ENCODE measurements at places on chromosomes 5 and 9. TPM values are rescaled to one million over a fixed set of nuclear protein-coding genes. Genes with fewer than 3 reads are reported as not detected.
A peak's percentile ranks its signal among the peaks of the same experiment; 100 is the strongest.

GRCh38 chr9:92297611-92298010 lies 4.1 kb upstream of the IARS1 start:
- no peak for DNase-seq

DNA sequence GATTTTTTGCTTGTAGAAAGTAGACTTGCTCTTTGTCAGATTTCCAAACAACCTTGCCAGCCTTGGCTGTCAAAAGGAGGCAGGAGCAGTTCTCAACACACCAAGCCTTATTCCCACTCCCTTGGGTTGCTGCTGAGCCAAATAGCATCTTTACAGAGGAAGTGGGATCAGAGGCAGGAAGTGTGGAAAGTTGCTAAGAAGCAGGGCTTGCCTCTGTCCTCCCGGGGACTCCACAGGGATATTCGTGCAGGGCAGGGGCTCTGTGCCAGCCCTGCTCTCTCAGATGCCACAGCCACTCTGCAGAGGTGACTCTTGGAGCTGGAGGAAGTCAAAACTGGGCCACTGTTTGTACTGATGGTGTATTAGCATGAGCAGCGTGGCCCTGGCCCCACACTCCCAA lies 24.3 kb downstream of the PTPDC1 start:
- DNase-seq, result no peak

DNA sequence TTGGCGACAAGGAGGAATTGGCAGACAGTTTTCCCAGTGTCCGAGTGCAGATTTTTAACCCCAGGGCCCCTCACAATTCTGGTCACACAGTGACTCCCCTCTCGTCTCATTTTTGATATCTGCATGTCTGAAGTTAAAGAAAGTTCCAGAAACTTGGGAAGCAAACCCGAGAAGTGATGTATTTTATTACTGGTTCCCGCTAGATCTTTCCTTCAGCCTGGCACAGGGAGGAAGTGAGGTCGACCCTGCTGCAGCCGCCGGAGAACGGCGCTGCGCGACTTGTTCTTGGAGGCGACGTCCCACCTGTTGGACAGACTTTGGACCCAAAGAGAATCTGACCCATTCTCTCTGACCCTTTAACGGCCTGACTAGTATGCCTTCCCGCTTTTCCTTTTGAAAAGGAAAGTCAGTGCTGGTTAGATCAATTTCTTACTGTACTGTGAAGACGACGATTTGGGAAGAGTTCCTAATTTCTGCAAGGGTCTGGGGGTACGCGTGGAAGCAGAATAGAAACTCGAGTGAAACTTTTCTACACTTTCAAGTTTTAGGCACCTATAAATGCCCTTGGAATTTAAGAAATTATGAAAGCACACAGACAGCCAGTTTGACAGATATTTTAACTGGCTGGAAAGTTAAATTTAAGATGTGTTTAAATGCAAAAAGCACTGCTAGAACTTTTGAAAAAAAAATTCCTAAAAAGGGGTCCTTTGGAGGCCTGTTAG lies 744 bp downstream of the OTULIN start:
- no peak for DNase-seq

GRCh38 chr5:40911266-40911665 lies 2.0 kb downstream of the C7 start:
- no peak for DNase-seq

GRCh38 chr9:73037613-73038012 lies 84.8 kb upstream of the ALDH1A1 start:
- DNase-seq, result no peak

- DNase-seq, result no peak
These were observed 120.0 kb downstream of the COL23A1 start for GRCh38 chr5:178469975-178470759.

GRCh38 chr5:167633931-167634341 lies 657.5 kb upstream of the WWC1 start:
- DNase-seq, result no peak

DNA sequence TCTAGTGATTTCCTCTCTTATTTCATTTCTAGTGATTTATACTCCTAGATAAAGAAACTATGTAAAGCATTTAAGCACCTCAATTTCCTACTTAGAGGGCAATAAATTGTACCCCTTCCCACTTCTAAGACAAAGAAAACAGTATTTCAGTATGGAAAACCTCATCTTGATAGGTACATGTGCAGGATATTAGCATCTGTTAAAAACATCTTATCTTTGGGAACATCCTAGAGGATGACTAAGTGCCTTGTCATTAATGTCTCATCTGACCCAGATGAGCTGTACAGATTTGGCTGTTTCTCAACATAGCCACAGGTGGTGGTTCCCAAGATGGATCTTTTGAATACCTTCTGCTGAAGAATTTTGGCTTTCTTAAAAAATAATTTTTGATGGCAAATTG lies 5.7 kb downstream of the MEGF10 start:
- no peak for DNase-seq

DNA sequence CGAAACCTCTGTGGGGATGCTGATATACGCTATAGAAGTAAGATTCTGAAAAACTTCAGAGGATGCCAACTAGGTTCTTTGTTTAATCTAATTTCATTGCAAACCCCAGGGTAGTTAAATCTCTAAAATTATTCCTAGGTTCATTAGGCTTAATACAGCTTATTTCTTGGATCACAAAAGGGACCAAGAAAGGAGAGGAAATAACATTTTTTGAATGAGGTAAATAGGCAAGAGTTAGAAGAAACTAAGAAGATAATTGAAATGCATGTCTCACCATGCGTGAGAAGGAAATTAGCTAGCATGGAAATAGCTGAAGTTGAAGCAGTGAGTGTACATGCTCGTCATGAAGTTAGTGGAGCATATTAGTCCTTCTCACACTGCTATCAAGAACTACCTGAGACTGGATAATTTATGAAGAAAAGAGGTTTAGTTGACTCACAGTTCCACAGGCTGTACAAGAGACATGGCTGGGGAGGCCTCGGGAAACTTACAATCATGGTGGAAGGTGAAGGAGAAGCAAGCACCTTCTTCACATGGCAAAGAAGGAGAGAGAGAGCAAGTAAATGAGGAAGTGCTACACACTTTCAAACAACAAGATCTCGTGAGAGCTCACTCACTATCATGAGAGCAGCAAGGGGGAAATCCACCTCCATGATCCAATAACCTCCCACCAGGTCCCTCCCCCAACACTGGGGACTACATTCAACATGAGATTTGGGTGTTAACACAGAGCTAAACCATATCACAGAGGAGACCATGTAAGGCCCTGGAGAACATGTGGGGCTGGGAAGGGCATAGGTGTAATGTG lies 125.1 kb upstream of the OSMR start:
- no peak for DNase-seq

DNA sequence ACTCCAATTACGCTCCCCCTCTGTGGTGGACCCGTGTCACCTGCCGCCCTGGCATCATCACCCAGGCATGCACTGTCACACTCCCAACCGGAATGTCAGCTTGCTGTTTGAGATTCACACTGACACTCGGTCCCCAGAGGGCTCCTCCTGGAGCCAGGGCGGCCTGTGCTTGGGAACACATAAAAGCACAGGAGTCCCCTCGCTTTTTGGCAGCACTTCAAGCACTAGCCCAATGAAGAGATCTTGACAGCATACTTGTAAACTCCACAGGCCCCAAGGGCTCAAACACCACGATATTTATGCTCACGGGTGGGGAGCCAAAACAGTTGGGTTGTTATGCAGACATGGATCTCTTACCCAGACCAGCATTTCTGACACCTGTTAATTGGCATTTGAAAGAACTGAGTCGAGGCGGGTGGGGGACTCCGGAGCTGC lies 90.8 kb upstream of the EGFLAM start:
- no peak for DNase-seq

DNA sequence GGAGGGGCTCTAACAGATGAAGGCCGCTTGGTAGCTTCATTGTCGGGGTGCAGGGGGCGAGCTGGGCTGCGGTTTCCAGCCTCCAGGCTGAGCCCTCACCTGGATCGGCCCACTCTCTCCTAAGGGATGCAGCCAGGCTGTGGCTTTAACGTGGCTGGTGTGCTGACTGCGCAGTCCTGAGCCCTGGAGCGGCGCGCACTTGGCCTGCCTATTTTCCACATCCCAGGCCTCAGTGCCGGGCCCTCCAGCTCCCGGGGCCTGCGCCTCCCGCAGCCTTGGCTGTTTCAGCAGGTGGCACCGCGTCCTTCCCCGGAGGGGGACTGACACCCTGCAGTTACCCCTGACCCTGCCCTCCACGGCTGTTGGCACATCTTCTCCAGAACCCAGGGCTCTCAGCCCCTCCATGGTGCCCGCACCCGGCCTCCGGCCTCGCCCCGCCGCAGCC lies 1.4 kb downstream of the RNU6ATAC start:
- DNase-seq, result no peak

- DNase-seq, result no peak
These were observed 6.9 kb upstream of the UBAC1 start for GRCh38 chr9:135968083-135968476.

GRCh38 chr5:120655828-120656435 lies 191.8 kb downstream of the PRR16 start:
- DNase-seq, result peak; percentile 51

DNA sequence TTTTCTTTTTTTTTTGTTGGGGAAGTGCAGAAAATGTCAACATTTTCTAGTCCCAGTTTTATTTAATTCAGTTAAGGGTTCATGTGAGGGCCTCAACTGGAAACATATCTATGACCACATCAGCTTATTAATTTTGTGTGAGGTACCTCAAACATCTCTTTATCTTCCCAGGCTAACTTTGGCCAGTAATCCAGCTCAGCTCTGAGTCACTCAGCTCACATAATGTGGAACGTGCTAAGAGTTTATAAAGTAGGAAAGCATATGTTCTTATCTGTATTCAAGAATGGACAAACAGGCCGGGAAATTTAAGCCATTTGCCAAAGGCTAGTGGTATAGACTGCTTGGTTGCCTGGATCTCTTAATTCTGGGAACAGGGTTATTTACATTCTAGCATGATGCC lies 118.4 kb downstream of the INSYN2B start:
- no peak for DNase-seq

- DNase-seq, result no peak
These were observed 154.1 kb downstream of the ADAMTS6 start for GRCh38 chr5:65327582-65327981.

The GPR151 gene
- total RNA-seq, result not detected

The SPINK13 gene
- not detected for total RNA-seq

The OGN gene
- not detected for total RNA-seq

The HTR1A gene
- not detected for total RNA-seq

The MLLT3 gene
- total RNA-seq, result 9.4 TPM

The AK6 gene
- total RNA-seq, result 65.2 TPM

The DMRT2 gene
- not detected for total RNA-seq

The C5 gene
- 2.4 TPM for total RNA-seq
